ENCODE measurements at places on chromosomes 5 and 9. TPM values are rescaled to one million over a fixed set of nuclear protein-coding genes. Genes with fewer than 3 reads are reported as not detected.

DNA sequence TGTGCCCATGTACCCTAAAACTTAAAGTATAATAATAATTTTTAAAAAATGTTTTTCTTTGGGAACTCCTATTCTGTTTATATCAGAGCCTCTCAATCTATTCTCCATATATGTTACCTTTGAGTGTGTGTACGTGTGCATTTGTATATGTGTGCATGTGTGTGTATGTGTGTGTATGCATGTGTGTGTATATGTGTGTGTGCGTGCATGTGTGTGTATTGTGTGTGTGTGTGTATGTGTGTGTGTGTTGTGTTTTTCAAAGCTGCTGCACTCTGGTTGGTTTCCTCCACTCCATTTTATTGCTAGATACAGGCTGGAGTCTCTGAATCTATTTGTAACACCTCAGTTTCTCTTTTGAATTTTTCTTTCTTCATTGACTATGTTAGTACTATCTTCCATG lies 20.0 kb downstream of the SURF6 start:
- no peaks in the 10 kb centered on the region for H3K36me3 ChIP-seq
- no peak overlapping the region for H3K27ac ChIP-seq
- no peaks in the 10 kb centered on the region for H3K27me3 ChIP-seq
- no peak overlapping the region for H3K4me3 ChIP-seq
- no peak for DNase-seq

DNA sequence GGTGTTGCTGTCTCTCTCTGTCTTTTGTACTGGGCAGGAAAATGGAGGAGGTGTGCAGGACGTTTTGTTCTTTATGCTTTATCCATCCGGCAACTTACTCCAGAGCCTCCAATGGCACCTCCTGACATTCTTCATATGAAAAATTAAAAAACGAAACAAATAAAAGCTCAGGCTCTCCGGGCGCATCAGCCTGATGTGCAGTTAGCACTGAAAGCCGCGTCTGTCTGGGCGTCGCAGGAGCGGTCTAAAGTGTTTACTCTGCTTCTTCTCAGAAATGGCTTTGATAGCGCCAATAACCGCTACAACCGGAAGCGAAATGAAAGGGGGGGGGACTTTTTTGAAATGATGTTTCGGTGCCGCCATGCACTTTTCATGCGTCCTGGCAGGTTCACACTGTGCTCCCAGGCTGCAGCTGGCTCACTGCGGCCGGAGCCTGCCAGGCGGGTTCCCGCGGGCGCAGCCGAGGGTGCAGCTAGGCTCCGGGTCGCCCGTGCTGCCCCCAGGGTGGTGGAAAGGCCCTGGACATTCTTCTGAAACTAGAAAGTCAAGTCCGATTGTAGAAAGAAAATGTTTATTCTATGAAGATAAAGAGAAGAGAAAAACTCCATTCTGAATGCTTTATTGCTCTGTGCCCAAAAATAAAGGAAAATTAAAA lies 407.7 kb upstream of the IRX1 start:
- no peaks in the 10 kb centered on the region for H3K27me3 ChIP-seq
- no peak overlapping the region for H3K27ac ChIP-seq
- no peaks in the 10 kb centered on the region for H3K4me1 ChIP-seq

GRCh38 chr5:138651767-138652117 lies 76.5 kb upstream of the HSPA9 start:
- no peak overlapping the region for H3K4me3 ChIP-seq
- peaks cover 42% of the 10 kb centered on the region for H3K27me3 ChIP-seq
- H3K4me1 ChIP-seq: peaks cover 18% of the 10 kb centered on the region
- H3K27ac ChIP-seq: no peak overlapping the region

- no peak overlapping the region for H3K4me3 ChIP-seq
- no peaks in the 10 kb centered on the region for H3K36me3 ChIP-seq
- H3K27me3 ChIP-seq: no peaks in the 10 kb centered on the region
- H3K4me1 ChIP-seq: no peaks in the 10 kb centered on the region
- no peak for DNase-seq
These were observed 7.4 kb upstream of the DCTN4 start for GRCh38 chr5:150766251-150766650.

DNA sequence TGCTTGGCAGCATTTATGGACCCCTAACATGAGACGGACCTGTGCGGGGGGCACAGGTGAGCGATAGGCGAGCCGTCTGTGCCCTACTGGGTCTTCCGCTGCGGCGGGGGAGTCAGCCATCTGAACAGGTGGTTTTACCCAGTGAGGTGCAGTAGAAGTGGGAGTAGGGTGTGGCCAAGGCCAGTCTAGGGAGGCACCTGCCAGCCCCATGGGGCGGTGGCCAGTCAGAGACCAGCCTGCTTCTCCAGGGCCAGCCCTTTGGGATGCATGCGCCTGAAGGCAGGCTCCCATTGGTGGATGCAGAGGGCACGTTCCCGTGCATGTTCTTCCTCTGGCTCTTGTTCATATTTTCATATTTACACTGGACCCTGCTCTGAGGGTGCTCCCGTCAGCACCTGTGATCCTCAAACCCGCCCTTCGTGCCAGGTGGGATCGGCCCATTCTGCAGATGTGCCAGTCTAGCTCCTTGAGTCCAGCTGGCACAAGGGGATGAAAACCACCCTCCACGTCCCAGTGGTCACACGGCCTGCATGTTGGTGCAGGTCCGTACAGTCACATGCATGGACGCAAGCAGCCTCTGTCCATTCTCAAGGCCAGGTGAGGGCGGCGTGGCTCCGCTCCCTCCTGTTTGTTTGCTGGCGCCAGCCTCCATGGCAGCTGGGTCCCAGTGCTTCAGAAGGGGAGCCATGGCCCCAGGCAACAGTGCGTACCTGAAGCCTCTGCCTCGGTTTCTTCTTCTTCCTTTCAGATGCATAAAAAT lies 9.0 kb downstream of the COL5A1 start:
- no peak for DNase-seq
- no peaks in the 10 kb centered on the region for H3K4me1 ChIP-seq
- H3K4me3 ChIP-seq: no peak overlapping the region
- no peaks in the 10 kb centered on the region for H3K27me3 ChIP-seq

- DNase-seq: no peak
- H3K4me3 ChIP-seq: no peak overlapping the region
- H3K27ac ChIP-seq: no peak overlapping the region
- H3K4me1 ChIP-seq: no peaks in the 10 kb centered on the region
- H3K36me3 ChIP-seq: no peaks in the 10 kb centered on the region
These were observed 186.4 kb downstream of the SLIT3 start for GRCh38 chr5:169114466-169115065.

- no peak for DNase-seq
- H3K36me3 ChIP-seq: no peaks in the 10 kb centered on the region
- H3K27ac ChIP-seq: no peak overlapping the region
- no peaks in the 10 kb centered on the region for H3K27me3 ChIP-seq
These were observed 1979.1 kb upstream of the CDH9 start for GRCh38 chr5:29017501-29017900.

Gene ENHO
- polyA plus RNA-seq: 0.16 TPM

All from CD4-positive, CD25-positive, alpha-beta regulatory T cell (primary cell).